ENCODE measurements at places on chromosomes 13 and 19.

DNA sequence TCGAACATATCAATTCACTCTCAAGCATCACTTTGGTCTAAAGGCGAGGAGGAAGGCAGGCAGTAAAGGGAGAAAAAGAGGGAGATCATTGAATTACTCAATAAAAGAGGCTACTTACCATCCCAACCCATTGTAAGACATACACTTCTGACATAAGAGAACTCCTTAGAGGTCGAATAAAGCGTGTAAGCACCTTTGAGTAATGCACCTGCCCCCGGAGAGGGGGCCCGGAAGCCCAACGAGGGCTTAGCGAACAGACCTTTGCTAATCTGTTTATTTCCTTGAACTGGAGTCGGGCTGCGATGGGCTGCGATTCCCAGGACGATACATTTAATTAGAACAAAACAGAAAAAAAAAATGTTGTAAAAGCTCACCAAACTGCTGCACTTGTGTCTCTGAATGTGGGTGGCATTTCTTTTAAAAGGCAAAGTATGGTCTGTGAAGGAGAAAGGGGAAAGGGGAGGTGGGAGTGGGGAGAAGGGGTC is 3.0 kb downstream of the ZC3H4 start:
- H3K27me3 ChIP-seq, result no peaks in the 10 kb centered on the region
- H3K27ac ChIP-seq, result peak overlapping the region; percentile 94
- DNase-seq, result no peak
- 0 out of 2 replicates have a peak, but pooled peaks cover 3% of the 10 kb centered on the region for H3K36me3 ChIP-seq

DNA sequence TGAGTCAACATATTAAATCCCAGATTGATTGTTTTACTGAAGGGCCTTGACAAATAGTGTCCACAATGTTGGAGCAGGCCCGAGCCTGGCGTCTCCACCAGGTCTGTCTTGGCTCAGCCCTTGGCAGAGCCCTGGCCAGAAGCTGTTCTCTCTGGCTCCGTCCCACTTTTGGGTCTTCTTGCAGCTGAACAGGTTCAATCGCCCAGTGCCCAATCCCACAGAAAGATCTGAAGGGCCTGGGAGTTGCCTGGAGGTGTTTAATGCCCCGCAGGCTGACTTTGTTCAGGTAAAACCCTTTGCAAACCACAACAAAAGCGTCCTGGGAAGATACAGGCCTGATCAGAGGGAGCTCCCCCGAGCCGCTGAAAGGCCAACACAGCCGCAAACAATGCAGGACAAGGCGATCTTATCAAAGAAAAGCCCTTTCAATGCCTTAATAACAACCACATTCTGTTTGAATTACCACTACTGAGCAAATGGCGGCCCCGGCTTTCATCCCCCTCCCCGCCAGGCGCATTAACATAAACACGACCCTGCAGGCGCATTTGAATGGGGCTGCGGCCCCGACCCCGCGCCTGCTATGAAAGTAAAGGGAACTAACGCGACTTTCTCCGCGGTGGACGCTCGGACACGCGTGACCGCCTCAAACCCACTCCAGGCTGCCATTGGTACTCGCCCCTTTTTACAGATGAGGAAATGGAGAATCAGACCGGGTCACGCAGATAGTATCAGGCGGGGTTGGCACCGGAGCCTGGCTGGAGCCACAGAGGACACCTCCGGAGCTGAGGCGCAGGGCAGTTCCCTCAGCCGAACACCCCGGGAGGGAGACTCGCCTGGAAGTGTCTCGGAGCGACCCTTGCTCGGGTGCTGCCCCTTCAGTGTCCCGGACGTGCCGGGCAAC is 3.1 kb downstream of the CDX2 start:
- no peak for DNase-seq
- no peaks in the 10 kb centered on the region for H3K36me3 ChIP-seq
- H3K4me1 ChIP-seq, result no peaks in the 10 kb centered on the region
- peaks cover 18% of the 10 kb centered on the region for H3K27me3 ChIP-seq
- H3K4me3 ChIP-seq, result no peak overlapping the region

- no peak overlapping the region for H3K27ac ChIP-seq
- no peaks in the 10 kb centered on the region for H3K4me1 ChIP-seq
- H3K36me3 ChIP-seq, result no peaks in the 10 kb centered on the region
- no peaks in the 10 kb centered on the region for H3K27me3 ChIP-seq
- no peak overlapping the region for H3K4me3 ChIP-seq
- DNase-seq, result no peak
Measured at GRCh38 chr13:93549326-93550005, 322.9 kb downstream of the GPC6 start.

GRCh38 chr13:104694397-104694796 is 1628.2 kb upstream of the SLC10A2 start:
- DNase-seq, result no peak
- no peak overlapping the region for H3K27ac ChIP-seq
- no peaks in the 10 kb centered on the region for H3K36me3 ChIP-seq
- H3K4me1 ChIP-seq, result no peaks in the 10 kb centered on the region
- H3K4me3 ChIP-seq, result no peak overlapping the region

DNA sequence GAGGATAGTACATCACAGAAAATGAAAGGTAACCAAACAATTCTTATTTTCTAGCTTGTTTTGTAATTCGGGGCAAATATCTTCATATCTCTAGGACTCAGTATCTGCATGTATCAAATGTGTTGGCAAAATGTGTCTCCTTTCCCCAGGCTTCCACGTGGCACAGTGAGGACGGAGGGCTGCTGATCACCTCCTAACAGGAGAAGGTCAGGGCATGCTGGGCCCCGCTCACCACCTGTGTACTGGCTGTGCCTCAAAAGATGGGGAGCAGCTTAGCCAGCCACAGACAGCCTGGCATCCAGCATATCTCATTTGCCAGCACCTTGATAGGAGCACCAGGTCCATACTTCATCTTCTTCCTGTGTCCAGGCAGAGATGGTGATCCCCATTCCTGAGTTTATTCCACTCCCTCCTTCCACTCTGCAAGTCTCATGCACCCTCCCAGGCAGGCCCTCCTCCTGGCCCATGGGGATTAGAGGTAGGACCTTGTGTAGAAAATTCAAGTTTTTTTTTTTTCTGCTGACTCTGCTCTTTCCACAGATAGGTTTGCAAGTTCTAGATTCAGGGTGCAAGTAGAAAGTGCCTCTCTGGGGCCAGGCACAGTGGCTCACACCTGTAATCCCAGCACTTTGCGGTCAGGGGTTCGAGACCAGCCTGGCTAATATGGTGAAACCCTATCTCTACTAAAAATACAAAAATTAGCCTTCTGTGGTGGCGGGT is 1639.0 kb upstream of the SLC10A2 start:
- H3K27me3 ChIP-seq, result no peaks in the 10 kb centered on the region
- H3K36me3 ChIP-seq, result no peaks in the 10 kb centered on the region
- H3K4me3 ChIP-seq, result no peak overlapping the region
- H3K4me1 ChIP-seq, result no peaks in the 10 kb centered on the region
- DNase-seq, result no peak

GRCh38 chr13:73857106-73857505 is 277.1 kb downstream of the KLF12 start:
- DNase-seq, result no peak
- no peak overlapping the region for H3K4me3 ChIP-seq
- H3K4me1 ChIP-seq, result no peaks in the 10 kb centered on the region
- no peaks in the 10 kb centered on the region for H3K36me3 ChIP-seq

GRCh38 chr13:92838786-92839185 is 387.8 kb upstream of the GPC6 start:
- no peaks in the 10 kb centered on the region for H3K36me3 ChIP-seq
- peaks cover 11% of the 10 kb centered on the region for H3K4me1 ChIP-seq
- peak; percentile 69 for DNase-seq

DNA sequence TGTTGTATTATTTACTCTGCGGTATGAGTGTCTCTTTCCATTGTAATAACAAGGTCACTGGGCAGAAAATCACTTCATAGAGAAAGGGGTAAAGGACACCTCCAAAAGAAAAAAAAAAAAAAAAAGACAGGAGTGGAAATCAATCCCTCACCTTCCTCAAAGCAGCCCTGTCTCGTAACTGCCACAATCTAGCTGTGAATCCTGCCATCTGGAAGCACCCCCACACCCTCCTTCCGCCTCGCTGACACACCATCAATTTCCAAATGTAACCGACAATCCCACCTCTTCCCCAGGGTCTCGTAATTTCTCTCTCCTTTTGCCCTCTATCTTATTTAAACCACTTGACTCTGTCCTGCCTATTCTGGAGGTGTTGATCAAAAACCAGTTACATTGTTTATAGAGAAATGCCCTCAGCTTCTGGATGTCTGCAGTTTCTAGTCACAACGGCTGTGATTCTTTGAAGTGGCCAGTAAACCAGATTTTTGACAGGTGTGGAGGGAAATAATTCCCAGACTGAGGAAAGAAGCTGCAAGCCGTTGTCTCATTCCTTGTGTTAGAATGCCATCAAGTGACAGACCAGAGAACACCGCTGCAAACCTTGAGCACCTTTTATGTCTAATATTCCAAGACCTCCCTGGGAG is 9.1 kb upstream of the POP4 start:
- H3K36me3 ChIP-seq, result no peaks in the 10 kb centered on the region
- H3K27ac ChIP-seq, result no peak overlapping the region
- DNase-seq, result no peak
- H3K4me1 ChIP-seq, result no peaks in the 10 kb centered on the region
- H3K27me3 ChIP-seq, result peaks cover 88% of the 10 kb centered on the region

DNA sequence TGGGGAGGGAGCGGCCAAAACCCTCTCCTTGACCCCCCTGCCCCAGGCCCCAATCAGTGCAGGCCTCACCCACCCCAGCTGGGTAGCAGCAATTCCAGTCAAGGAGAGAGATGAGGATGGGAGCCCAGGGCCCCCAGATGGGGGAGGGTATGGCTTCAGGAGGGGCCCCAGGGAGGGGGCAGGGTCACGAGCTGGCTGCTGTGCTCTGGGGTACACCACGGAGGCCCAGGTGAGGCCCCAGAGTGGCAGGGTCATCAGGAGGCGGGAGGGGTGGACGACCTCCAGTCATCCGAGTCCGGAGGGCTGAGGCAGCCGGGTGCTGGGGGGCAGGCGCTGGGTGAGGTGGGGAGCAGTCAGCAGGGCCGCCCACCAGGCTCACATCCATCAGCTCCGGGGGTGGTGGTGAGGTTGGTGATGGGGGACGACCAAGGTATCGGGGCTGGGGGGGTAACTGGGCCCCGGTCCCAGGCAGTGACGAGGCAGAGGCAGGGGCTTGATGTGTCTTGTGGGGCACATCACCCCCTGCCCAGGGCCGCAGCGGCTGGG is 8.4 kb downstream of the DYRK1B start:
- DNase-seq, result no peak
- no peaks in the 10 kb centered on the region for H3K36me3 ChIP-seq
- no peak overlapping the region for H3K4me3 ChIP-seq
- H3K4me1 ChIP-seq, result peaks cover 6% of the 10 kb centered on the region
- no peak overlapping the region for H3K27ac ChIP-seq

DNA sequence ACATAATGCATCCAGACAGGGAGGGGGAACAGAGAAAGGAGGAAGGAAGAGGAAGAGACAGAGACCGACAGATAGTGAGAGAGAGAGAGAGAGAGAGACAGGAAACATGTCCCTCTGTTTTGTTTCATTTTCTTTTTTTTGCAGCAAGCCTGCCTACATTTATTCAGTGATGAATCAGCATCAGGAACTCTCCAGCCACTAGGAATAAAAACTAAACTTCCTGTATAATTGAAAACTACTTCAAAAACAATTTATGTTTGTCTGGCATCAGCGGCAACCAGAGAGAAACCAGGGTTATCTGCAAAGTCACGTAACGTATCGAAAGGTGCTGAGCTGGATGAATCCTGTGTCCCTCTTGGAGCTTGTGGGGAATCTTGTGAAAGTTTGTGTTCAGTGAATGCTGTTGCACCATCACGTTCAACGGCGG is 148.6 kb upstream of the SOX21 start:
- no peak for DNase-seq
- peak overlapping the region; percentile 16 for H3K4me3 ChIP-seq
- H3K4me1 ChIP-seq, result no peaks in the 10 kb centered on the region
- H3K36me3 ChIP-seq, result no peaks in the 10 kb centered on the region

DNA sequence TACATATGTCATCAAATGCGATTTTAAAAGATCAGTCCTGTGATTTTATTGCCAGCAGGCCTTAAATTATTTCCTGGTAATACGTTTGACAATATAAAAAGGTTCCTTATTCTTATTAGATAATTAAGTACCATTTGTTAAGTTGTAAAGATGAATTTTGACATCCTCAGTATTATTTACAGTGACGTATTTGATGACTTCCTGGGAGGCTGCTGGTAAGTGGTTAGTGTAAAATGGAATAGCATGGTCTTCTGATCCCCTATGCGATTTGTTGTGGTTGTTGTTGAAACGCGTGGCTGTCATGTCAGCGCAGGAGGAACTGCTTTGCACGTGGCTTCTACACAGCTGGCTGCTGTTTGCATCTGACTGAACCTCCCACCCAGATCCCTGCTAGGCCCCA is 99.7 kb downstream of the DCLK1 start:
- no peak for DNase-seq
- no peaks in the 10 kb centered on the region for H3K27me3 ChIP-seq
- no peak overlapping the region for H3K4me3 ChIP-seq
- H3K27ac ChIP-seq, result no peak overlapping the region

- H3K4me1 ChIP-seq, result no peaks in the 10 kb centered on the region
- H3K4me3 ChIP-seq, result no peak overlapping the region
- DNase-seq, result no peak
Measured at GRCh38 chr13:102198418-102199311, 203.2 kb downstream of the FGF14 start.
